Activated naive CD4-positive, alpha-beta T cell (primary cell): ENCODE measurements at places on chromosomes 5 and 9.

DNA sequence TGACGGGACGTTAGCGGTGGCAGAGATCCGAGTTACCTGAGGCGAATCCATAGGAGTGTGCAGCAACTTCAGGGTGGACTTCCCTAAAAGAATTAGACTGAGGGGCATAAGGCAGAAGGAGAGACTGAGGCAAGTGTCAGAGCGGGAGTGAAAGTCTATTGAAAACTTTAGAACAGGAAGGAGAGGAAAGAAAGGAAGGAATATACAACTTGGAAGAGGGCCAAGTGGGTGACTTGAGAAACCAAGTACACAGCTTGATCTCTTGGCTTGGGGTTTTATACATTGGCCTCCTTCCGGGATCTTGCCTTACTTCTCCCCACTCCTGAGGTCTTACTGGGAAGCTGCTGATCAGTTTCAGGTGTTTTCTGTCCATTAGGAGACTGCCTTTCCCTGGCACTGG is 84.9 kb downstream of the SNX18 start:
- no peak for DNase-seq

DNA sequence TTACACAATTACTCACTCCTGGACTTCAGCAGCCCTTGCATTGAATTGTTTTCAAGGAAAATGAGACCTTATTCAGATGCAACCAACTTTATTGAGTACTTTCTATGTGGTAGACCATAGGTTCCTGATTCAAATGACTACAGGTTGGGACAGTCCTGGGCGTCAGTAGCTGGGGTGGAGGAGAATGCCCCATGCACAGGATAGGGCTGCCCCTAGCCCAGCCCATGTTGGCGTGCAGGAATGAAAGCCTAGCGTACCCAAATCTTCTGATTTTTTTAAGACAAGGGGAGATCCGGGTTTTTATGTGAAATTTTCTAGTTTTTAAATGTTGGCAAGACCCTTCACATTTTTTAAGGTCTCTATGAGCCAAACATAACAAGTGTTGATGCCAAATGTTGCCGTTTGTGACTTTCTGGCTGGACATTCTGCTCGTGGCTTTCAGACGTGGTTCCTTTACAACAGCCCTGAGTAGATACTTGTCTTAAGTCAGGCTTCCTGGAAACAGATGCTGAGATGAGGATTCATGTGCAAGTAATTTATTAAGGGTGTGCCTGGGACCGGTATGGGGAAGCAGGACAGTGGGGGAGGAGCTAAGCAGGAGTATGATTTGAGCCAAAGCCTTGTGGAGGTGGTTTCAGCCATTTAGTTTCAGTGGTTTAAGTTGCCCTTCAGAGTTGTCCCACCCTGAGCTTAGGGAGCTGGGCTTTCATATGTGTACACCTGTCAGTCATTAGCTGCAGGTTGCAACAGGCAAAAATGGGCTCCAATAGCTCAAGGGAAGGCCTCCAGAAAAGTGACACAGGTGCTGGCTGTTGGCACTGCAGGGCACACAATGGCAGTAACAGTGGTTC is 154.1 kb downstream of the NTRK2 start:
- DNase-seq: no peak

GRCh38 chr5:59275510-59276324 is 617.8 kb downstream of the PDE4D start:
- DNase-seq: no peak

GRCh38 chr5:172587061-172587405 is 54.0 kb upstream of the NEURL1B start:
- DNase-seq: no peak

GRCh38 chr5:73625944-73626811 is at the start of gene ARHGEF28:
Gene ARHGEF28 (plus strand): TSS chr5:73626196. CDS start chr5:73684852, 58,656 bp downstream.
- DNase-seq: no peak

DNA sequence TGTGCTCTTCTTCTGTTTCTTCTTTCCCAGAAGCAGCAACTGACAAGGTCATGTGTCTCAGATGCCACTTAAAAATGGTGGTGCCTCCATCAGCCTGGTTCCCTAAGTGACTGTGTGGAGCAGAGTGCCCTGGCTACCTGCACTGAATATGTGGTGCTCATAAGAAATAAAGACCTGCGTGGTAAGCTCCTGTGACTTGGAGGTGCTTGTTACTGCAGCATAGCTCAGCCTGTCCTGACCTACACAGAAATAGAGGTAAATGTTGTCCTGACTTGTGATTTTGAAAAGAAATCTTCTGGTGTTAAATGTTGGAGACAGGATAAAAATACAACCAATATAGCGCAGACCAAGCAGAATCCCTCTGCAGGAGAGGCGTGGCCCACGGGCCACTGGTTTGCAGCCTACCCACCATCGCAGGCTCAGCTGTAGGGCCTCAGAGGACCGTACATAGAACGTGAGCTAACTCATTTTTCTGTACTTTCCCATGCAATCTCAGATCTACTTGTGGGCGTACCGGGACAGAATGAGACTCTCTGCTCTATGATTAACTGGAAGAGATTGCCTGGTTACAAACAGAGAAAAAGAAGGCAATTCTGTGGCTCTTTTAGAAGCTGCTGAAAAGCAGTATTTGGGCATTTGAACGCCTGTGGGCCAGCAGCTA is 79.4 kb upstream of the UNC5A start:
- no peak for DNase-seq

DNA sequence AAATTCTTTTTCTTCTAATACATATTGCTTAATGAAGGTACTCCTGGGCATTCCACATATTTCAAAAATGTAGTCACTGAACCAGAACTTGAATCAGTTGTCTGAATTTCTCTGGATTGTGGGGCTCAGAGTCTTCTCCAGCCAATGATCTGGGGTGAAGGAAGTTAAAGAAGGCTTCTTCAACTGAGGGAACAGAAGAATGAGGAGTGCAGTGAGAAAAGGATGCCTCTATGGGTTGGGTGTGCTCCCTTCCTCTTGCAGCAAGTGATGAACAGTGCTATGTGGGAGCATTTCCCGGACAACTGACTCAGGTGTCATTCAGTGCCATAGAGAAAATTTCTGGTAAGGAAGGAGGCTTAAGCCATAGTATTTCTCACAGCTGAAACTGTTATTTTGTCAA is 7.9 kb downstream of the LNPEP start:
- no peak for DNase-seq
